Activated CD4-positive, alpha-beta T cell treated with anti-CD3 and anti-CD28 coated beads for 36 hours (primary cell): ENCODE measurements at places on chromosomes 6 and 20. TPM values are rescaled to one million over a fixed set of nuclear protein-coding genes. Genes with fewer than 3 reads are reported as not detected.

HMGCLL1 gene
- not detected for total RNA-seq

DNA sequence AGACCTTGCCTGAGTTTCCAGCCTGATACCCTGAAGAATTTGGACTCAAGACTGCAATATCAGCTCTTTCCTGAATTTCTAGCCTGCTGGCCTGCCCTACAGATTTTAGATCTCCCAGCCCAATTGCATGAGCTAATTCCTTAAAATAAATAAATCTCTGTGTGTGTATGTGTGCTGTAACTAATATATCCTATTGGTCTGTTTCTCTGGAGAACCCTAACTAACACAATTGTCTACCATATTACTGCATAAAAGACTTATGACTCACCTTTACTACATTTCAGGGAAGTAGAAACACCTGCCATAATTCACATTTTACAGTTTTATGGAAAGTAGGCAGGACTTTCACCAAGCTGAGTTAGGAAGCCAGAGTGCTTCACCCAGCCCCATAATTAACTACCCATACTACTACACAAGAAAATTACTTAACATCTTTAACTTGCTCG, 90.7 kb upstream of the BEND6 start:
- no peak for DNase-seq

GRCh38 chr6:122770835-122771601, 8.5 kb upstream of the FABP7 start:
- DNase-seq: no peak

DNA sequence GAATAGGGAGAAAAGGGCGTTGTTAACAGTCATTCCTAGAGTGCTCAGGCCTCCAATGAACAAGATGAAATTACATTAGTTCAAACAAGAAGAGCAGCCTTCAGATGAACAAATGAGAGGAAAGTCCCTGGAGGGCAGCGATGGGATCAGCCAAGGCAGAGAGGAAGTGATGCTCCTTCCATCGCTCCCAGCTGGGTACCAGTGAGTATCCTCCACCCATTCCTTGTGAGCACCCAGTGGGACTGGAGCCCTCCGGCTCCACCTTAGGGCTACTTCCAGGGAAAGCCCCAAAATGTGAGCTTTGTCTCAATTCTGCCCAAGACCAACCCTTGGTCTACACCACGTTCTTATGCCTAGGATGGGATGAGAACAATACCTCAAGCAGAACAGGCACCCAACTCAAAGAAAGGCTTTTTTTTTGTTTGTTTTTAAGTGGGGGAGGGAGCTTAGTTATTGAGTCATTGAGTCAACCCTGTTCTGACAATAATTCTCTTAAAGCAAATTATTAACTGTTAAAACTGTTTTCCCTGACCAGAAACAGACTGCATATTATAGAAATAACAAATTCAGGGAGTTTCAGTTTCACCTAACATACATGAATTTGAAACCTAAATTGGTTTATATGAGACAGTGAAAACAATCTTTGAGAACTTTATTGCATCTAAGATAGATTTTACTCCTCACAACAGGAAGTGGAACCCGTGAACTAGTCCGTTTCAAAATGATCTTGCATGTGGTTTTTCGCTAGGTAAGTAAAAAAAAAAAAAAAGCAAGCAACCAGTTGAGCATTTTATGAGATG, 106.9 kb downstream of the IPCEF1 start:
- peak; percentile 53 for DNase-seq

GRCh38 chr6:77548190-77548589, 84.9 kb upstream of the HTR1B start:
- no peak for DNase-seq

DNA sequence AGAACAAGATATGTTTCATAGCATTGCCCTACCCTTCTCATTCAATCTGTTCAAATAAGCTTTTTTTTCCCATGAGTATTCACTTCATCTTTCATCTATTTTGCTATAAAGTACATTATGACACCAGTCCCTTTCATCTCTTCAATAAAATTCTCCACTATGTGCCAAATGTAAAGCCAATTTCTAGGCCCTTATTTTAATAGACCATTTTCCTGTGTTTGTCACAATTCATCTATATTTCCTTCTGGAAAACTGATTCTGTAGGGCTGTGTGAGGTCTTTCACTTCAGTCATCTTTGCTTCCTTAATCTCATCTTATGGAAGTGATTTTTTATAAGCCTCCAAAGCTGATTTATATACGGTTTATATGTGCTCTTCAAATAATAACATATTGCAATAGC, 992.4 kb upstream of the EYS start:
- no peak for DNase-seq

DNA sequence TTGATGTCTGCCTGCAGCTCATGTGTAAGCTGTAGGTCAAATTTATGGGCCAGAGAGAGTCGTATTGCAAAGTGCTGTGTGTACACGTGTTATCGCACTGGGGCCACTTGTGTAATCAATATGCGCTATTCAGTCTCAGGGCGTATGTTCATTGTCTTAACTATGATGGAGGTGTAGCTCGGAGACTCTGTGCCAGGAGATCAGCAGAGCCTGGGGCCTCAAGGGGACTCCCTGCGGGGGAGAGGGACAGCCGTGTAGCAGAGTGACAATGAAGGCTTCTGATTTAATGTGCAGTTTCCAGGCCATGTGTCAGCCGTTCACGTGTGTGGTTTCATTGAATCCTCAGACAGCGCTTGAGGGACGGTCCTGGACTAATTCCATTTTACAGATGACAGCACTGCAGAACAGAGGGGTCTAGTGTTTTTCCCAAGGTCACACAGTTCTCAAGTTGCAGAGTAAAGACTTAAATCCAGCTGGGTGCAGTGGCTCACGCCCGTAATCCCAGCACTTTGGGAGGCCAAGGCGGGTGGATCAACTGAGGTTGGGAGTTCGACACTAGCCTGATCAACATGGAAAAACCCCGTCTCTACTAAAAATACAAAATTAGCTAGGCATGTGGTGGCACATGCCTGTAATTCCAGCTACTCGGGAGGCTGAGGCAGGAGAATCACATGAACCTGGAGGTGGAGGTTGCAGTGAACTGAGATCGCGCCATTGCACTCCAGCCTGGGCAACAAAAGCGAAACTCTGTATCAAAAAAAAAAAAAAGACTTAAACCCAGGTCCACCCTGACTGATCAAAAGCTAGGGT, 242.5 kb downstream of the PREX1 start:
- no peak for DNase-seq

DNA sequence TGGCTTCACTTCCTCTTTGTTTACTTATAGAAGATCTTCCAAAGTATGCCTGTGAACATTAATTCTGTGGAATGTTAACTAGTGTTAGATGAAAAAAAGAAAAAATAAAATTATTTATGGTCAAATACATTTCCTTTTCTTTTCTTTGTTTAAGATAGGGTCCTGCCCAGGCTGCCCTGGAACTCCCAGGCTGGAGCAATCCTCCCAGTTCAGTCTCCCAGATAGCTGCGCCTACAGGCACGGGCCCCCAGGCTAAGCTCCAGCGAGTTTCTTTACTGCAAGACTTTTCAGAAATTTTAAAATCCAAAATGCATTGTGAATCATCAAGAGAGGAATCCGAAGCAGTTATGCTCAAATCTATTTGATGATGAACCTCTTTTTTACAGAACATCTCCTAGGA, 39.3 kb upstream of the IL20RA start:
- DNase-seq: no peak

DNA sequence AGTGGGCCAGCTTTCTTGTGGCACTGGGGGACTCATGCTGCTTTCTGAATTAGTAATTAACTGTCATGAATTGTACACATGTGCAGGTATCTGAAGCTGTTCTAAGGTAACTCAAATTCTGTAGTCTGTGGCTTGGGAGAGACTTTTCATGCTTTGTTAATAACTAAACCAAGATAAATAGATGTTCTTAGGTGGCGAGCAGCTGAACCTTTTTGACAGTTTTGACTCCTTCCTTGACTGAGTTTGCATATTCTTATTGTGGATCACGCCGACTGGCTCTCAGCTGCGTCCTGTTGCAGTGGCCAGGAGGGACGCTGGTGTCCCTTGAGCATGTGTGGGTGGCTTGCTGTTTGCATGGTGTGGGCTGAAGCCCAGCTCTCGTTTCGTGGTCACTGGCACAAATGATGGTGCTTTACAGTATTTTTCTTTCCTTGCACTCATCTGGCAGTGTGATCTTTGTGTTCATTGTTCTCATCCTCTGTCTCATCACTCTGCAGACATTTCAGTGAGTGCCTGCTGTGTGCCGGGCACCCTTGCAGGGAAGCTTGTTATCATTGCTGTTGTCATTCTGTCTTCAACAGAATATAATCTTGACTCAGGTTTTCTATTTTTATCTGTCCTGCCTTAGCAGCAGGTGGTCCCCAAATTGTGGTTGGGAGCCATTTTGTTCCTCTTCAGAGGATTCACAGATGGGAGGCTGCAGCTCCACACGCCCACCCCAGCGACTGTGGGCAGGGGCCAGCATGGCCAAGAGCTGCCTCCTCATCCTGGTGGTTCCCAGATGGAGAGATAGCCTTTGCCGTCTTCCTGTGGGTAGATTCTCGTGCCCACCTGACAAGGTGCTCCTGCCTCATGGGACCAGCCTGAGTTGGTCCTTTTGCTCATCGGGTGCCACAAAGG, 39.6 kb downstream of the DUSP22 start:
- no peak for DNase-seq

DNA sequence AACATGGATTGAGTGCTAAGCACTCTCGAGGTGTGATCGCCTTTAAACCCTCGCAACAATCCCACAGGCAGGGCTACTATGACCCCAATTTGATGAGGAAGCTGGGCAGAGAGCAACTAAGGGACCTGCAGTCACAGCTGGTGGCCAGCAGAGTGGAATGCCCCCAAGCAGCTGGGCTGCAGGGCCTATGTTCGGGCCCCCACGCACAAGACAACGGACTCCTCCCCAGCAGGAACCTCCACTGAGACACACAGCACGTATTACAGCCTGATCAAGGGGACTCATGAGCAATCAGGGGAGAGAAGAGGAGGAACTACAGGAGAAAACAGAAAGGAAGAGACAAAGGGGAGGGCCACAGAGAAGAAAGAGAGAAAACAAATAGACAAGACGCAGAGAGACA, 21.7 kb downstream of the CST7 start:
- no peak for DNase-seq

DNA sequence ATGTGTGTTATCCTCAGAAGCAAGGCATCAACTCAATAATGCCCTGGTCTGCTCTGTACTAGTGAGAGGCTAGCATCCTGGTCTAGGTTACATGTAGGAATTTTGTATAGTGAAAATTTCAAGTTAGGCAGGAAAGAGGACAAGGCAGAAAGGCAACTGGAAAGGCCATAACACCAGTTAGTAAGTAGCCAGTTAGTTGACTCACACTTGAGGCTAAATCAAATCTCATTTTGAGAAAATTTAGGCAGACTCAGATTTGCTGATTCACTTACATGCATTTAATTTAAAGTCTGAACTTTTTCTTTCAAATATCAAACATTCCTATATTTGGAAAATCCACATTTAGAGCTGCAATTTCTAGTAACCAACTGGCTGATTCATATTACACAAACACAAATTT, 184.5 kb upstream of the TCF21 start:
- no peak for DNase-seq

- no peak for DNase-seq
Observed at GRCh38 chr6:66478705-66479104, 771.7 kb upstream of the EYS start.

GRCh38 chr6:50007819-50008218, 14.0 kb downstream of the DEFB110 start:
- no peak for DNase-seq

RAB44 gene
- total RNA-seq: 0.05 TPM

DNA sequence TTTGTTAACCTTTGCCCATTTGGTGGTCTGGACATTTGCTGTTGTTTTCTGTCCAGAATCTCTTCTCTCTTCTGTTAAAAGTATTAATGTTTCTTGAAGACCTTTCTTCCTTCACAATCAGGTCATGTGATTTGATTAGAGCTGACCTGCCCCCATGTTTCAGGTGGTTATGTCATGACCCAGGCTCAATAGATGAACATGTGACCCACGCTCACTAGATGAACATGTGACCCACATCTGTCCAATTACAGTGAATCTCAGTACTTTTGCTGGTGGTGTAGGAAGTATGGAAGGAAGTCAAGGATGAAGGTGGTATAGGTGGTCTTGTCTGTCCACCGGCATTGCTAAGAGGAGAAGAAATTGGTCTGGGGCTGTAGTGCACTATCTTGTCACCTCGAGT, 289.1 kb upstream of the JAG1 start:
- no peak for DNase-seq

GRCh38 chr20:59830665-59831023, 102.8 kb downstream of the SYCP2 start:
- no peak for DNase-seq

PHACTR3 gene
- total RNA-seq: not detected

DNA sequence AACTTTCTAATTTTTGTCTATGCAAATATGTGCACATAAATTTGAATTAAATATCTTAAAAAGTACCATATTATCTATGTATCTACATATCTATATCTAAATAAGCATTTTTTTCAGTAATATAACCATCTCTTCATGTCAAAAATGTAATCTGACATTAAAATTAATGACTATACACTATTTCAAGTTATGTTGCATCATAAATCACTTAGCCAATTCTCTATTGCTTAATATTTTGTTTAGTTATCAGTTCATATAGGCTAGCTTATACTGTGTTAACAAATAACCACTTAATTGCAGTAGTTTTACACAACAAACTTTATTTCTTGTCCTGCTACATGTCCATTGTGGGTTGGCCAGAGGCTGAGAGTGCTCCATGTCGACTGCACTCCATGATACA, 360.8 kb downstream of the EPM2A start:
- DNase-seq: no peak

GRCh38 chr20:20235681-20236080, 132.2 kb upstream of the INSM1 start:
- no peak for DNase-seq

- no peak for DNase-seq
Observed at GRCh38 chr6:110703906-110704594, 111.2 kb downstream of the CDK19 start.

- DNase-seq: no peak
Observed at GRCh38 chr6:117487821-117488220, 5.3 kb downstream of the DCBLD1 start.

- no peak for DNase-seq
Observed at GRCh38 chr6:168581236-168581635, 140.3 kb downstream of the SMOC2 start.

DNA sequence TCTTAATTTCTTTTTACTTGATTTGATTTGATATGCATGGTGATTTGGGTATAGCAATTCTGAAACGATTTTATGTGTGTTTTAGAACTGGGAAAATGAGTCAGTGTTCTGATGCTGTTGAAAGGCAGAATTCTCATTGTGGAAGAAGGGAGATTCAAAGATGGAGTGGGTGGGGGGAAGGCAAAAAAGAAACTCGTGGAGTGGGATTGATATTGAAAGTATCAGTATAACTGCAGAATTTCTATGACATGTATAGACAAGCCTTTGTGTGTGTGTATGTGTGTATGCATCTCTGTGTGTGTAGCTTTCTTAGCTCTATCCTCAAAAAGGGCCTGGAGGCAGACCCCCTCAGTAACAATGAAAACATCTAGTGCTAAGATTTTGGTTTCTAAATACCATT, 184.3 kb upstream of the OLIG3 start:
- peak; percentile 56 for DNase-seq

PRDM13 gene
- total RNA-seq: not detected

GRCh38 chr6:167050903-167051302, 51.7 kb downstream of the CEP43 start:
- no peak for DNase-seq
